ENCODE measurements at places on chromosomes 11 and 22. TPM values are rescaled to one million over a fixed set of nuclear protein-coding genes. Genes with fewer than 3 reads are reported as not detected.

The KDM4D gene
- 0.88 TPM for total RNA-seq

The ZNF280B gene
- 3.6 TPM for total RNA-seq

The LSP1 gene
- 407 TPM for total RNA-seq

The KCNJ1 gene
- total RNA-seq, result 0.29 TPM

The MRGPRX4 gene
- not detected for total RNA-seq

The MS4A1 gene
- not detected for total RNA-seq

- DNase-seq, result no peak
Measured at GRCh38 chr22:44369293-44369661, 56.5 kb upstream of the SHISAL1 start.

DNA sequence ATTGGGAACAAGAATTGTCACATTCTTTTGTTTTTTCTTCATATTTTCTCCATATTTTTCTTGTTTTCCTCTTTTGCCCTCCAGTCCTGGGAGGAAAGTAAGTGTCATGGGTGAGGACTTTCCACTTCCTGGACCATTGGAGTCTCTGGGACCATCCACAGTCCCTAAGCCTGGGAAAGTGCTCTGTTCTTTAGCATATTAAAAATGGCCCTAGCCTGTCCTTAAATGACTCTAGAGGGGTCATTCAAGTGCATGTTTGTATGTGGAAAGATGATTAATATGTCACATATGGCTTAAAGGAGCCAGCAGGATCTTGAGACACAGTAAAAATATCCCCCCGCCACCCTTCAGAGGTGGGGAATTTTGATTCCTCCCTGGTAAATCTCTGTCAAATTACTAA is 20.1 kb upstream of the SCGB1D1 start:
- peak; percentile 20 for DNase-seq

DNA sequence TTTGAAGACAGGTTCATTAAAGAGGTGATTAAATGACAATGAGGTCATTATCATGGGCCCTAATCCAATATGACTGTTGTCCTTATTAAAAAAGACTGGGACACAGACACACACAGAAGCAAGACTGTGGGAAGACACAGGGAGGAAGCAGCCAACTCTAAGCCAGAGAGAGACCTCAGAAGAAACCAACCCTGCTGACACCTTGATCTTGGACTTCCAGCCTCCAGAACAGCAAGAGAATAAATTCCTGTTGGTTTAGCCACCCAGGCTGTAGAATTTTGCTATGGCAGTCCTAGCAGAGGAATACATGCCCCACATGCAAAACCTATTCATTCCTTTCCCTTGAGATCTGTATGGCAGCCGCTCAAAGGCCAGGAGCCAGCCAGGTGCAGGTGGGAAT is 35.6 kb upstream of the CACNG2 start:
- no peak for DNase-seq

DNA sequence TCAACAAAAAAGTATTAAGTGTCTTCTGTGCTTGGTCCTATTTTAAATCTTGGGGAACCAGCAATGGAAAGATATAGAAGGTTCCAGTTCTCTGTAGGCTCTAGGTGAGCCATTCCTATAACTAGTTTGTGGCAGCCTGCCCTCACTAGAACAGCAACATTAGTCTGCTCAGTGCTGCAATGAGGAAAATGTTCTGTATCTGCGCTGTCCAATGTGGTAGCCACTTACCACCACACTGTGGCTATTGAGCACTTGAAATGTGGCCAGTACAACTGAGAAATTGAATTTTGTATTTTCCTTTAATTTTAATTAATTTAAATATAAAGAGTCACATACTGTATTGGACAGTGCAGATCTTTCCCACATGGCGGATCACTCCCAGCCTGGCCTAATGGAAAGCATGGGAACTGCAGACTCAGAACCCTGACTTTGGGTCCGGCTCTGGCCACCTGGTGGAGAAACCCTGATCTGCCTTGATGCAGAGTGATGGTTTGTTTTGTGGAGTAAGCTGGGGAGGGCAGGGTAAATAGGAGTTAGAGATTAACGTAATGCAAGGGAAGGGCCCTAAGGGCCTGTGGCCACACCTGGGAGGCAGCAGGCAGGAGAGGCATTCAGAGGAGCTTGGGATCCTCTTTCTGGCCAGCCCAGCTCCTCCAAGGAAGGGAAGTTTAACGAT is 101.0 kb downstream of the ME3 start:
- DNase-seq, result no peak

- no peak for DNase-seq
Measured at GRCh38 chr22:32334660-32335365, 22.9 kb upstream of the RFPL3 start.

GRCh38 chr22:29211466-29211865 is 5.8 kb downstream of the EMID1 start:
- no peak for DNase-seq

- no peak for DNase-seq
Measured at GRCh38 chr11:62077132-62077531, 46.7 kb upstream of the INCENP start.

DNA sequence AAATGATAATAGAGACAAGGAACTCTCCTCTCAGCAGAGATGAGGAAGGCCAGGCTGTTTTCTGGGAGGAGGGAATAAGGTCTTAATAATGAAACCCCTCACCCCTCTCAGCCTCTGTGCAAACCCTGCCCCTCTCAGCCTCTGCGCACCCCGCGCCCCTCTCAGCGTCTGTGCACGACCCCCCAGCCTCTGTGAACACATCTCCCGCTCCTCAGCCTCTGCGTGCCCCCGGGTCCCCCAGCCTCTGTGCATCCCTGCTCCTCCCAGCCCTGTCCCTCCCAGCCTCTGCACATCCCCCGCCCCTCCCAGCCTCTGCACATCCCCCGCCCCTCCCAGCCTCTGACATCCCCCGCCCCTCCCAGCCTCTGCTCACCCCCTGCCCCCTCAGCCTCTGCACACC is 837.8 kb downstream of the TBC1D22A start:
- DNase-seq, result no peak

DNA sequence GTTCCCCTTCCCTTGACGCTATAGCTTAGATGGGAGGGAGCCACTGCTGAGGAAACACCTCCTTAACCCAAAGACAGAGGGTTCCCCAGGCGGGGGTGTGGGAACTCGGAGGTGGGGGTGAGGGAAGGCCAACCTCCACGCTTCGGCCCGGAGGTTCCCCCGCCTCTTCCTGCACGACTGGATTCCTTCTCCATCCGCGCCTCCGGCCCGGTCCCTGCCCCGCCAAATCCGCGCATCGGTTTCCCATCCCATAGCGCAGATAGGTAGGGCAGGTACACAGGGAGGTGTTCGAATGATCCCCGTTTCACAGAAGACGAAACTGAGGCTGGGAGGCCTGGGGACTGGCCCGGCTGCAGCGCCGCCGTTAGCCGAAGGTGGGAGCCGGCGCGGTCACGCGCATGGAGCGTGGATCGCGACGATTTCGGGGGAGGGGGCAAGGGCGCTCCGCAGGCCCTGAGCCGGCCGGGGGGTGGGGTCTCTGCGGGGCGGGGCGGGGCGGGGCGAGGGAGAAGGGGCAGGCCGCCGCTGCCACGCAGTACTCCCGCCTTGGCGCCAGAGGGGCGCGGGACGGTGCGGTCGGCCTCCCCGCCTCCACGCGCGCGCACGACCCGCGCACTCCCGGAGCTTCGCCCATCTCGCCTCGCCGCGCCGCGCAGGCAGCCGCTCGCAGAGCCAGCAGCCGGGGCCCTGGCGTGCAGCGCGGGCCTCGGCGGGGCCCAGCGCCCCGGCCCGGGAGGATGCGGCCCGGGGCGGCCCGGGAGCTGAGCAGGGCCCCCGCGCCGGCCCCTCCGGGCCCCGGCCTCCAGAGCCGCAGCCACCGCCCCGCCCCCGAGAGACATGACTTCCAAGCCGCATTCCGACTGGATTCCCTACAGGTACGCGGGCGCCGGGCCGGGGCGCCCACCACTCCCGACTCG is at the start of gene TUB:
TUB (plus strand) TSS at position 538 of the 917 bp plus-strand sequence; CDS start at position 838, 300 bp downstream.
- no peak for DNase-seq

GRCh38 chr11:102234779-102235439 is 82.4 kb upstream of the BIRC3 start:
- DNase-seq, result no peak

GRCh38 chr11:64759131-64759721 is 548 bp downstream of the PYGM start:
- peak; percentile 37 for DNase-seq

DNA sequence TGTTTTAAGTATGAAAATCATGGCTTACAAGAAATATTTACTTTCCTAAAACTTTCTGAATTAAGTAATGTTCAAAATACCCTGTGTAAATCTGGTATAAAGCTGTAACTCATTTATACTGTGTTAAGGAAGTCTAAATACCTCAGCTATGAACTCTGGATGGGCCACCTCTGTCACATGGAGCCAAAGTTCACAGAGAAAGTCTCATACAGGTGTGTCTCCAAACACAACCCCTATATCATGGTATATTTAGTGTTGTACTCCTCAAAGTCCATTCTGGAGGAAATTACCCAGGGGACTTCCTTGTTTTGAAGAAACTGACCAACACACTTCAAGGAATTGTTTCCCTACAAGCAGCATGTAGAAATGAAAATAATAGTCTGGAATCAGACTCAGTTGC is 909.2 kb upstream of the TENM4 start:
- no peak for DNase-seq

- DNase-seq, result no peak
Measured at GRCh38 chr11:73192272-73192671, 25.8 kb upstream of the P2RY2 start.

GRCh38 chr11:119108857-119109221 is 1.7 kb downstream of the C2CD2L start:
- no peak for DNase-seq

DNA sequence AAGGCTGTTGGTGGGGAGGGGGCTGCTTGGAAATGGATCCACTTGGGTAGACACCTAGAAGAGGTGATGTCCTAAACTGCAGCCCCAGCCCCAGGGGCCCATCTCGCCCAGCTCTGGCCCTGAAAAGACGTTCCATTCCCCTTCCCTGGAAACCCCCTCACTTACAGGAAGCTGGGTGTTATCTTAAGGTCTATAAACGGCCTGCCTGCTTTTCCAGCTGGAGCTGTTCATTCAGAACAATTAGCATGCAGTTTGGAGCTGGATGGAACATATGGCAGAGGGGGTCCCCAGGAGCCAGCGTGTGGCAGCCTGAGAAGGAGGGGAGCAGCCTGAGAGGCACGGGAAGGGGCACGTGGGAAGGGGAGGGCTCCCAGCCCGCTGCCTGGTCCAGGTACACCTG is 139.6 kb downstream of the PKNOX2 start:
- DNase-seq, result no peak
